ENCODE measurements at places on chromosomes 16 and 17.

DNA sequence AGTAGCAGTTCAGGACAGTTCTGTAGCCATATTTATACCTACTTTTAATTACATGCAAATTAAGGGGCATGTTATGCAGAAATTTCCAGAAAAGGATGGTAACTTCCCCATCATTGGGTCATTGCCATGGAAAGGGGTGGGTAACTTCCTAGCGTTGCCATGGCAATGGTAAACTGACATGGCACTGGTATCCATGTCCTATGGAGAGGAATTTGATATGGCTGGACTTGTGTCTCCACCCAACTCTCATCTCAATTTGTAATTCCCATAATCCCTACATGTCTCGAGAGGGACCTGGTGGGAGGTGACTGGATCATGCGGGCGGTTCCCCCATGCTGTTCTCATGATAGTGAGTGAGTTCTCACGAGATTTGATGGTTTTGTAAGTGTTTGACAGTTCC is 35.6 kb upstream of the CACNG4 start:
- DNase-seq, result no peak

- peak; percentile 60 for DNase-seq
Observed at GRCh38 chr17:28953444-28954118, 2.3 kb upstream of the PHF12 start.

DNA sequence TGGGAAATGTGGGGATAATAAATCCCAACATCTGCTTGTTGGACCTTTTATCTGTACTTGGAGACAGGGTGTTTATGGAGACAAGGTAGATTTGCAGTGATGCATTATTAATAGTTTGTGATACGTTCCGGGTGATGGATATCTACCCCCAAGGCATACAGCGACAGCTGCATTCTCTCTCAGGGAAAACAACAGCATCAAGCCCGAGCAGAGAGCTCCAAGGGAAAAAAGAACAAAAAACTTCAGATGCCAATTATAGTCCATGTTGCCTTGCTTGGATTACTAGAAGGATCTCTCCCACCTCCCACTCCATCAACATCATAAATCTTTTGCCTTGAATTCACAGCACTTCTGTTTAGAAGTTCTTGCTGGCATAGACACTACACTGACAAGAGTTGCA is 187.5 kb upstream of the CDH11 start:
- no peak for DNase-seq

GRCh38 chr17:65143889-65144604 is 6.9 kb downstream of the RGS9 start:
- no peak for DNase-seq

GRCh38 chr16:89899879-89900481 is 18.7 kb upstream of the MC1R start:
- no peak for DNase-seq

GRCh38 chr16:1414532-1415260 is at the start of gene UNKL:
Gene UNKL, minus strand, starts transcription at chr16:1414704. Its CDS starts 13 bp downstream, at chr16:1414691.
- DNase-seq, result peak; percentile 85

GRCh38 chr16:8644211-8645140 is 23.0 kb downstream of the METTL22 start:
- DNase-seq, result peak; percentile 5

DNA sequence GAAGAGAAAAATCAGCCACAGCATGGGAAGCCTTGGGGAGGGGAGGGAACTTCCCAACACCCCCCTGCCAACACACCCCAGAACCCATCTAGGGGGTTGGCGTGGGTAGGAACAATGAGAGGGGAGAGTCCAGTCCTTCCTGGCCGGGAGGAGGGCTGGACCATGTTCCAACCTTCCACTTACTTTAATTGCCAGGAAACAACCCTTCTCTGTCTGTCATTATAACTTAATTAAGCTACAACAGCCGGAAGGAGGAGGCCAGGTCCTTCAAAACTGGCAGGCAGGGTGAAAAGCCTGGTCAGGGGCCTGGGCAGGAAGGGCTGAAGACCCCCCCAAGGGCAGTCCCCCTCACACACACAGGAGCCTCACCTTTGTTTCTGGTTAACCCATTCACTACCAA is 447.0 kb downstream of the SOX9 start:
- no peak for DNase-seq

GRCh38 chr17:75565066-75565465 is 22.5 kb upstream of the MYO15B start:
- DNase-seq, result no peak

DNA sequence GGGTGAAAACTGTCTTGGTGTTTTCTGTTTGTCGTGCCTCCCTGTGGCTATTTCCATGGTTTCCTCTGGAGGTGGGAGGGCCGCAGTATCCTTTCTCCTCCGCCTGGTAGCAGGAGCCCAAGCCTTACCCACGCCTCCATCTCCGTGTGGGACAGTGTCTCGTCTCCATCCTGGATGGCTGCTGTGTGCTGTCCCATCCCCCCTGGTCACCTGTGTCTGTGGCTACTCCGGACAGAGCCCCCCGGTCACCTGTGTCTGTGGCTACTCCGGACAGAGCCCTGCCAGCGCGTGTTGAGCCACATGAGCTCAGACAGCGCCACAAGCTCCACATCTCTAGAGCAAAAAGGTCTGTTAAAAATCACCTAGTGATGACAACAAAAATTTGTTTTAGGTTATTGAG is 198.2 kb upstream of the CHMP6 start:
- no peak for DNase-seq

DNA sequence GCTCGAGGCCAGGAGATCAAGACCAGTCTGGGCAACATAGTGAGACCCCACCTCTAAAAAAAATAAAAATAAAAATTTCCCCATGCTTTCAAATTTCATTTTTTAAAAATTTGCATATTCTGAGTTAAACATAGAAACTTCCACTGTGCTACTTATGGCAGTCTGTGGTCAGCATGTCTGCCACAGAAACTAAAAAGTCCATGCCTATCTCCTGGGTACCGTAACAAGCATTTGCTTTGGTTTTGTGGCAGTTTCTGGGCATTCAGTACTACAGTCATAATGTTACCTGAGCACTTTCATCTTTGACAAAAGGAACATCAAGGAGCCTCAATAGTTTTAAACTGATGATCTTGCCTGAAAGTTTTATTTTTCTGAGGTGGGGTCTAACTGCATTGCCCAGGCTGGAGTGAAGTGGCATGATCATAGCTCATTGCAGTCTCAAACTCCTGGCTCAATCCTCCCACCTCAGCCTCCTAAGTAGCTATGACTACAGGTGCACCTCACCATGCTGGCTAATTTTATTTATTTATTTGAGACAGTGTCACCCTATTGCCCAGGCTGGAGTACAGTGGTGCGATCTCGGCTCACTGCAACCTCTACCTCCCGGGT is 13.2 kb upstream of the ITGA2B start:
- peak; percentile 82 for DNase-seq

DNA sequence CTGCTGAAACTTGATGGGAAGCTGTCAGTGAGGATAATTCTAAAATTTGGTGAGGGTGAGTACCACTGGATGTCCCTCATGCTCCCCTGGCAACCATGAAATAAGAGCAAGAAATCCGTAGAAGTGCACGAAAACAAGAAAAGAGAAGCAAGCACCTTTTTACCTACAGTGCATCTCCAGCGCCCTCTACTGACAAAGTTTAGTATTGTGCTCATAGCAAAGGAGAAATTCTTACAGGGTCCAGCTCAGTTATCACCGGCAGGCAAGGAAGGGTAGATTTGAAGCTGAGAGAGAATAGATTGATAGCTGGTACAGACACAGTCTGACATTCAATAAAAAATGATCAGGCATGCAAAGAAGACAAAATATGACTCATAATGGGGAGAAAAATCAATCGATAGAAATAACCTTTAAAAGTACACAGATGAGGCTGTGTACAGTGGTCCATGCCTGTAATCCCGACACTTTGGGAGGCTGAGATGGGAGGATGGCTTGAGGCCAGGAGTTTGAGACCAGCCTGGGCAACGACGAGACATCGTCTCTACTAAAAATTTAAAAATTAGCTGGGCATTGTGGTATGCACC is 28.3 kb upstream of the TEX2 start:
- DNase-seq, result peak; percentile 39

- no peak for DNase-seq
Observed at GRCh38 chr16:50696126-50696525, 2.7 kb downstream of the NOD2 start.

DNA sequence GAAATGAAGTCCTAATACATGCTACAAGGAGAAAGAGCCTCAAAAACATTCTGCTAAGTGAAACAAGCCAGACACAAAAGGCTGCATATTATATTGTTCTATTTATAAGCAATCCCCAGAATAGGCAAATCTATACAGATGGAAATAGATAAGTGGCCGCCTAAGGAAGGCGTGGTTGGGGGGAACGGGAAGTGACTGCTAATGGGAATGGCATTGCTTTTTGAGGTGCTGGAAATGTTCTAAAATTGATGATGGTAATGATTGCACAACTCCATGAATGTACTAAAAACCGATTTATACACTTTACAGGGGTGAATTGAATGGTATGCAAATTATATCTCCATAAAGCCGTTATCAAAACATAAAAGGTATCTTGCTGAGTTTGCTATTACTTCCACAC is 67.7 kb downstream of the GAS7 start:
- DNase-seq, result no peak

- no peak for DNase-seq
Observed at GRCh38 chr16:68300734-68301459, 9.8 kb downstream of the SLC7A6OS start.

- peak; percentile 84 for DNase-seq
Observed at GRCh38 chr17:74759243-74759801, 10.9 kb downstream of the NHERF1 start.

GRCh38 chr17:8144401-8145231 is 7.6 kb downstream of the PER1 start:
- no peak for DNase-seq

GRCh38 chr16:50537533-50538290 is 10.5 kb upstream of the NKD1 start:
- no peak for DNase-seq

- no peak for DNase-seq
Observed at GRCh38 chr16:55552621-55553020, 13.9 kb upstream of the CAPNS2 start.

- DNase-seq, result peak; percentile 68
Observed at GRCh38 chr17:74493331-74493833, 26.9 kb downstream of the CD300A start.

- DNase-seq, result no peak
Observed at GRCh38 chr16:56628486-56629350, 3.1 kb downstream of the MT1E start.

DNA sequence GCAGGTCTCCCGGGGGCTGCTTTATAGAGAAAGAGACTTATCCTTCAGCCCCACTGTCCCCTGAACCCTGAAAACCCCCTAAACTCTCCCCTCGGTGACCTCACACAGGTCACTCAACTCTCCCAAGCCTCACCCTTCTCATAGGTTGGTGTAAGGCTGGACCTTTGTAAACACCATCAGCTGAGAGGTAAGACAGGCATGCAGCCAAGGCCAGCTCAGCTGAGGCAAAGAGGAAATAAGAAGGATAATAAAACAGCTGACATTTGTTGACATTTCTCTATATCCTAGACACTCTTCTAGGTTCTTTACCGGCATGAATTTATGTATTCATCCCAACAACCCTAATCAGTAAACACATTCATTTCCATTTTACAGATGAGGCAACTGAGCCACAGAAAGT is 134.3 kb downstream of the CCT6B start:
- no peak for DNase-seq

GRCh38 chr17:38748149-38748891 is at the start of gene PCGF2:
Gene PCGF2, minus strand, starts transcription at chr17:38748336. Its CDS starts 7,934 bp downstream, at chr17:38740402.
- DNase-seq, result no peak

DNA sequence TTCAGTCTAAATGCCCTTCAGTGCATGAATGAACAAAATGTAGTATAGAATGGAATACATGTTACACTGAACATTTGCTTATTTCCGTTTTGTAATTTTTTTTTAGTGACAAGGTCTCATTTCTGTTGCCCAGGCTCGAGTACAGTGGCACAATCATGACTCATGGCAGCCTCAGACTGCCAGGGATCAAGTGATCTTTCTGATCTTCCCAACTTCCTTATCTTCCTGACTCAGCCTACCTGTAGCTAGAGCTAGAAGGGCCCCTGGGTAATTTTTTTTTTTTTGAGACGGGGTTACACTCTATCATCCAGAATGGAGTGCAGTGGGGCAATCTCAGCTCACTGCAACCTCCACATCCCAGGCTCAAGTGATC is 7.3 kb upstream of the SLX4 start:
- no peak for DNase-seq

Data from activated CD4-positive, alpha-beta T cell treated with anti-CD3 and anti-CD28 coated beads, Interleukin-10, Interleukin-2, amounts not matched to agents 100 ng/mL and 50 ng/mL, durations not matched to agents 16 hours and 8 hours (primary cell).